ENCODE measurements at places on chromosomes 3 and 15.

GRCh38 chr3:69290006-69290405 is 95.9 kb downstream of the FRMD4B start:
- no peak for DNase-seq

GRCh38 chr3:80535286-80535685 is 767.5 kb upstream of the ROBO1 start:
- no peak for DNase-seq

- peak; percentile 37 for DNase-seq
Observed at GRCh38 chr3:187610981-187611511, 59.1 kb downstream of the SST start.

GRCh38 chr3:63896332-63897030 is 15.7 kb downstream of the SCAANT1 start:
- no peak for DNase-seq

GRCh38 chr3:13282358-13282985 is 137.7 kb downstream of the NUP210 start:
- no peak for DNase-seq

- no peak for DNase-seq
Observed at GRCh38 chr3:37462452-37462851, 288.1 kb upstream of the LRRFIP2 start.

- DNase-seq, result no peak
Observed at GRCh38 chr3:127480196-127480954, 110.2 kb downstream of the TPRA1 start.

DNA sequence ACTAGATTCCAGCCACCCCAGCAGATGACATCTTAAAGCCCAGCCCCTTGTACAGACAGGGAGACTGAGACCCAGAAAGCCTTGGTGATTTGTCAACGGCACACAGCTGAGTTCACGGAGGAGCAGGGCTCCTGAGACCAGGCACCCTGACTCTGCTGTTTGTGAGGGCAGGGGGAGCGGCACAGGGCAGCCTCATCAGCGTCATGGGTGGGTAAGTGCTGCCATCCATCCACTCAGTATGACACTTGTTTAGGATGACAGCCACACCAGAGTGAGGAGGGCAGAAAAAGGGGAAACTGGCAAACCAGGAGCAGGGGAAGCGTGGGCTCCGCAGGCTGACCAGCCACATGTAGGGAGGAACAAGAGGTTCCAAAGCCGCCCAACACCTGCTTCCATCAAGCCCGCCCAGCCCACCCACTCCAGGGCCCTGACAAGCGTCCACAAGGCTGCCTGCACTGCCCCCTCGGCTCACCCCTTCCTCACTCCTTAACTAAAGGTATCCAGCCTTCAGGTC is 19.9 kb downstream of the RBPMS2 start:
- DNase-seq, result no peak

DNA sequence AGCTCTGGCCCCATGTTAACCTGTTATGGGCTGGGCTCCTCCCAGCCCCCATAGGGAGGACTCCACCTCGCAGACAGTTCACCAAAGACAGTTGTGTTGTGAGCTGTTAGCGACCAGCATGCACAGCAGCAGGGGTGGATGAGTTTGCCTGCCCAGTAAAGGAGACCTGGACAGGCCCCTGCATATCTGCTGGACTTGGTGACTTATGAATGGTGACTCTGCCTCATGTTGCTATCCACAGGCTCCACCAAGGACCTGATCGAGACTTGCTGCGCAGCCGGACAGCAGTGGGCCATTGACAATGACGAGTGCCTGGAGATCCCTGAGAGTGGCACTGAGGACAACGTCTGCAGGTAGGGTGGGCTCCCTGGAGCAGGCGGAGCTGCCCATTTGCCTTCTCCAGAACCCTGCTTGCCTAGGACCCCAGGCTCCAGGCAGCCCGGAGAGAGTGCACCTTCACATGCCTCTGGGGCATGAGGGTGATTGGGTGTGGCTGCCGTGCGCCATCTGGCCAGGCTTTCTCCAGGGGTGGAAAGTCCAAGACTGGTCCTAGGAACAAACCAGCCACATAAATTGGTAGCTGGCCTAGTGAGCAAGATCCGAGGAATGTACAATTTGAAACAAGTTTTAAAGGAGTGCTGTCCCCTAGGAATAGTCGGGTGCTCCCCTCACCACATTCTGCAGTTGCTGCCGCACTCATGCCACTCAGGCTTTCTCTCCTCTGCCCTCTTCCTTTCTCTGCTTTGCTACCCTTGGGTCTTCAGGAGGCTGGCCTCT is 59.1 kb downstream of the FBLN2 start:
- no peak for DNase-seq

DNA sequence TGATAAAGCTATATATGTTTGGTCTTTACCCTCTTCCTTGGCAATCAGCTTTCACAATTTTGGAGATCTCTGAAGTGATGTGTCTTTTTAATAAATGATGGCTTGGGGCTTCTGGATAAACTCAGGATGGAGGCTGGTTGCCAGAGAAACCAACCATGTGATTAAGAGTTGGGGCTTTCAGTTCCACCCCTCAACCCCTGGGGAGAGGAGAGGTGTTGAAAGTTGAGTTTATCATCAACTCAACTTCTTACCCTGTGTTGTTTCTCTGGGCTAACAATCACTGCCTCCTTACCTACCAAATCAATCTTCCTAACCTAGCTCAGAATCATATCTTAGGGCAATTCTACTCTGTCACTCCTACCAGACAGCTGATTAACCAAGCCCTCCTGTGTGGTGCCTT is 735.8 kb downstream of the ZPLD1 start:
- no peak for DNase-seq

DNA sequence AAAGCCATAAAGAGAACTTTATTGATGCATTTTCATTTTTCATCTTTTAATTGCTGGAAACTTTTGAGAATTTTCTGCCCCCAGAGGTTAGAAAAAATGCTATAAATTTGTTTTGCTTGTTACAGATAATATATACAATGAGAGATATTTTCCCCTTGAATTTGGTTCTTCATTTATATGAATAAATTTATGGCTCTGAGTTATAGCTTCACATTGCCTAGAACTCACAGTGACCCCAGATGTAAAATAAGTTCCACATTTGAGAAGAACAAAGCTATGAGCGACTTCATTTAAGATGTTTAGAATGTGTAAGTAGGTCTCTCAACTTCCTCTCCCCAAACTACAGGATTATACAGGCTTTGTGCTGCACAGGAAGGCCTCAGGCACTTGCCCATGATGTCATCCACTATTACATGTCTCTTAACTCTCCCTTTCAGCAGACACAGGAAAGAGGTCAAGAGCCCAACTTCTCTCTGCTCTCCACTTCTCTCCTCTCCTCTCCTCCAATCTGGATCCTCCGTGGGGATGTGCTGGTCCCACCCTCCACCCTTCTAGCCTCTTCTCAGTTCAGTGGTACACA is 92.8 kb downstream of the DUT start:
- DNase-seq, result no peak

- peak; percentile 44 for DNase-seq
Observed at GRCh38 chr15:94040541-94041248, 190.7 kb upstream of the MCTP2 start.

- no peak for DNase-seq
Observed at GRCh38 chr3:29594261-29594660, 313.4 kb downstream of the RBMS3 start.

GRCh38 chr3:170531657-170532335 is 54.1 kb downstream of the SLC7A14 start:
- DNase-seq, result no peak

- DNase-seq, result no peak
Observed at GRCh38 chr3:58215317-58216025, 4.7 kb upstream of the DNASE1L3 start.

DNA sequence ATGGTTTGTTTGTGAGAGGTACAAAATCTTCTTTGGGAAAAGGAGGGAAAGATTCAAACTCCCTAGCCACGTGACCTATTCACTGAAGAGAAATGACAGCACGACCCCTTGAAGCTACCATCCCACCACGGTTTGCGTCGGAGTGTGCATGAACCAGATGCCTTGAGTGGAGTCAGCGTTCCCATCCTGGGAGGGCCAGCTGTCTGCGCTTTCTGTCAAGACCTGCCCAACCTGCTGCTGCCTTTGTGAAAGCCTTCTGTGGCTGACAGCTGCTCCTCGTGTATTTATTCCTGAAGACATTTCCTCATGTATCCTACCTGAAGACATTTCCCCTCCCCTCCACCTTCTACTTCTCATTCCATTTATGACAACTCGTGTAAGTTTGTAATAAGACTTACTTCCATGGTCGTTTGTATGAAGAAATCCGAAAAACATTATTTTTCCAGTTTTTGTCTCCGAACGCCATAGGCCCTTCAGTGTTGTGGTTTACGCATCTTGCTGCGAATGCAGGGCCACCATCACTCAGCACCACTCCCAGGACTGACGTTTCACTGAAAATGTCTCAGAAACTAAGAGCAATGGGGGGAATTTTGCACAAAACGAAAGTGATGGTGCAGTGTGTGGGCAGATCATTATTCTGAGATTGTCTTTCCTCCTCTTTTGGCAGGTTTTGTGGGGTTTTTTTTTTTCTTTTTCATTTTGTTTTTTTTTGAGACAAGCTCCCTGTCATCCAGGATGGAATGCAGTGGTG is 18.9 kb downstream of the EBLN2 start:
- DNase-seq, result no peak

GRCh38 chr15:45616901-45617323 is 17.9 kb upstream of the SQOR start:
- no peak for DNase-seq

DNA sequence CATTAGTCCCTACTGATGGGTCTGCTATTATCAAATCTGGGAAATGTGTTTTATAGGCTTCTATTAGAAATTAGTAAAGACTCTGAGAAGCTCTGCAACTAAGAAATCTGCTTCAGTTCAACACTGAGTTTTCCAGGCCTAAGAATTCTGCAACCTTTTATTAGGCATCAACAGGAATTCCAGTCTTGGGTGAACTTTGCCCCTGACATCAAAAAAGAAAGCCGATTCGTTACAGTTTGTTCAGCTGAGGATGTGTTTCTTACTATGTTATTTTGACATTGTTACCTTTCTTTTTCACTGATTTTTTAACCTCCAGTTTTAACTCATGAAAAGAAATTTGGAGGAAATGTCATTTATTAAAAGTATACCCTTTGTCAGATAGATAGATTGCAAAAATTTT is 131.5 kb upstream of the KCNH8 start:
- DNase-seq, result no peak

DNA sequence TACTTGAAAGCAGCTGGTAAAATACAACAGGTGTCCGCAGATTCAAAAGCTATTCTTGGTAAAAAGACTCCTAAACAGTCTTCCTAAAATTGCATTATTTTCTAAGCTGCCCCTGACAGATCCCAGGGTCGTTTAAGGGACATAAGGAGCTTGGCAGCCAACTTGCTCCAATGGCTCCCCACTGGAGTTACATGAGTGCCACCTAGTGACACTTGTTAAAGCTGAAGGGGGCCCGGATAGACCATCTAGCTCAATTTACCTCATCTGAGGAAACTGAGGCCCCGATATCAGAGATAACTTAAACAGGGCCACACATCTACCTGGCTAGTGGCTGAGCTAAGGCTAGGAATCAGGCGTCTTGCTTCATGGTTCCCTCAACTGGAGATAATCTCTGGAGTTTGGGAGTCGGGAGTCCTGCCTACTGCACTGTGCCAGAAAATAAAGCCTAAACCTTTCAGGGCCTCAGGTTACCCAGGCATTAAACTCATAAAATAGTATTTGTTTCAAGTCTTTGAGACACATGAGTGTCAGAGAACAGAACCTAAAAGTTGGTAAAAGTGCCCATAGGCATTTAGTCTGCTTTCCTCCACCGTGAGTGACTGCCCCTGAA is 6.5 kb upstream of the TBC1D23 start:
- peak; percentile 18 for DNase-seq

GRCh38 chr15:94542391-94542790 is 311.0 kb downstream of the MCTP2 start:
- no peak for DNase-seq

GRCh38 chr3:110479731-110480130 is 591.9 kb upstream of the NECTIN3 start:
- DNase-seq, result no peak

DNA sequence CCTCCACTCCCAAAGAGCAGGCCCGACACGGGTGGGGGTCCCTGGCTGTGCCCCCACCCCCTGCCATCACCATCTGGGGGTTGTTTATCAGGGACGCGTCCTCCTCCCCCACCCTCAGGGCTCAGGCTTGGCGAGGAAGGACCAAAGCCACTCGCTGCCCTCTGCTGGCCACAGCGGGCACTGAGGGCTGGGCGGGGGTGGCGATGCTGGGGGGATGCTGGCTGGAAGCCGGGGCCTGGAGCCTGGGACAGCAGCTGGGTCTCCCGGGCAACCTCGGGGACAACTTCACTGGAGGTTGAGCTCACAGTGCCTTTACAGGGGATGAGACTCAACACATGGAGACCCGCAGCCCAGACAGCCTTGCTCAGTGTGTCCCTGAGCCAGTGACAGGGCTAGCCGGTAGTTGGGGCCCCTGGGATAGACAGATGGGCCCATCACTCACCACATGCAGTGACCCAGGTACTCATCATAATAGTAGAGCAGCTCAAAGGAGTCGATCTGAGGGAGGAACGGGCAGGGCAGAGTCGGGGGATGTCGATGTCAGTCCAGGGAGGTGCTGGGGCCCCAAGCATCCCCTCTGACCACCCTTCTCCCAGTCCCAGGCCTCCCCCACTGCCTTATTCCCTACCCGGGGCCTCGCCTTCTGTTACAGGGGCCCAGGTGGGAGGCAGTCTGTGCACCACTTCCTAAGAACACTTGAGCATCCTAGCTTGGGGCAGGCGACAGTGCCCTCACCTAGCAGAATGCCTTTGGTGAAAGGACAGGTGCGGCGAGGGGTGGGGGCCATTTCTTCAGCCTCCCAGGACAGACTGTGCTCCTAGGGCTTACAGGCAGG is 5.9 kb upstream of the CALML4 start:
- DNase-seq, result no peak

DNA sequence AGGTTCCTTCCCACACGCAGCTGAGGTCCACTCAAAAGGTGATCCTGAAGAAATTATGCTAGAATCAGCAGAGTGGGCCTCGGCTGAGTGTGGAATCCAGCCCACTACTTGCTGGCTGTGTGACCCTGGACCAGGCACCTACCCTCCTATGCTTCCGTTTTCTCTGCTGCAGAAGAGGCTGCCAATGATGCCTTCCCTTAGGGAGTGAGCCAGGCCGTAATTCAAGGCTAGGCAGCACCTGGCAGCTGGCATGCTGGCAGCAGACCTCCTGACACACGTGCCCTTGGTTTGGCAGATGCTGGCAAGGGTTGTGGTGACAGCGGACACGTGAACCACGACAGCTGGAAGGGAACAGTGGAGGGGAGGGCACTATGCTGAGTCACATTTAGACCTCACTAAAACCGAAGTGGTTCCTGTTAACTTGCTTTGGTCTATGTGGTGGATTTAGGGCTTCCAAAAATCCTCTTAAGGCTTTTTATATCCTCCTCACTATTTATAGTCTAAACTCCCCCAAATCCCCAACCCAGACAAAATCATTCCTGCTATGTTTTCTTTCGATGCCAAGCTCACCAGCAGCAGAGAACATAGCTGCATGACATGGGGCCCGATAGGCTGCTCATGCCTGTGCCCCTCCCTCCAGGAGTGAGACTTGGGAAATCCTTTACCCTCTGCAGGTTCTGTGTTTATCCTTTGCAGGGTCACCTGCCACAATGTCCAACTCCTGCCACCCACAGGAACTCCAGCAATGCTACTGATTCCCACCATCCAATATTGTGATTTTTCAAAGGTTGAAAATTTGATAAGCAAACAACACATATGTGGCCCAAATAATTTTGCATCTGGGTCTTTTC is 10.6 kb upstream of the PCSK6 start:
- no peak for DNase-seq

GRCh38 chr3:113097960-113098447 is 107.2 kb downstream of the GTPBP8 start:
- DNase-seq, result peak; percentile 66
